ENCODE measurements at places on chromosomes 5 and 9. TPM values are rescaled to one million over a fixed set of nuclear protein-coding genes. Genes with fewer than 3 reads are reported as not detected.

GRCh38 chr5:121974261-121974660 lies 12.5 kb downstream of the SRFBP1 start:
- DNase-seq: no peak

KCTD16 gene
- 1.1 TPM for total RNA-seq

DNA sequence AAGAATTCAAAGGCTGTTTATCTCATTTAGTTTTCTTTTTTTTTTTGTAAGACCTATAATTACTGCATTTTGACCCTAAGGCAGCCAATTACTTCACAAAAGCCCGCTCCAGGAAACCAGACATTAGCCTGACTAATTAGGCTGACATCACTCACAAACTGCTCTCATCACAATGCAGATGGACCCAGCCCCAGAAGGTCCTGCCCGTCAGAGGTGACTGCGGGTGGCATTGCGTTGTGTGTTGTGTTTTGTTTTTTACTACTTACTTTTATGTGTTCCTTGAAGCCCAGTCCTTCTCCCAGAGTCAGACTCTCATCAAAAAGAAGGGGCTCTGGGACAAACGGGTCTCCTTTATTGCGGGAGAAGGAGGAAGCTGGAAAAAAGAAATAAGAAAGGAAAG lies 172.2 kb downstream of the HSD17B3 start:
- DNase-seq: peak; percentile 90

GRCh38 chr5:122218778-122219177 lies 89.4 kb downstream of the ZNF474 start:
- no peak for DNase-seq

DNA sequence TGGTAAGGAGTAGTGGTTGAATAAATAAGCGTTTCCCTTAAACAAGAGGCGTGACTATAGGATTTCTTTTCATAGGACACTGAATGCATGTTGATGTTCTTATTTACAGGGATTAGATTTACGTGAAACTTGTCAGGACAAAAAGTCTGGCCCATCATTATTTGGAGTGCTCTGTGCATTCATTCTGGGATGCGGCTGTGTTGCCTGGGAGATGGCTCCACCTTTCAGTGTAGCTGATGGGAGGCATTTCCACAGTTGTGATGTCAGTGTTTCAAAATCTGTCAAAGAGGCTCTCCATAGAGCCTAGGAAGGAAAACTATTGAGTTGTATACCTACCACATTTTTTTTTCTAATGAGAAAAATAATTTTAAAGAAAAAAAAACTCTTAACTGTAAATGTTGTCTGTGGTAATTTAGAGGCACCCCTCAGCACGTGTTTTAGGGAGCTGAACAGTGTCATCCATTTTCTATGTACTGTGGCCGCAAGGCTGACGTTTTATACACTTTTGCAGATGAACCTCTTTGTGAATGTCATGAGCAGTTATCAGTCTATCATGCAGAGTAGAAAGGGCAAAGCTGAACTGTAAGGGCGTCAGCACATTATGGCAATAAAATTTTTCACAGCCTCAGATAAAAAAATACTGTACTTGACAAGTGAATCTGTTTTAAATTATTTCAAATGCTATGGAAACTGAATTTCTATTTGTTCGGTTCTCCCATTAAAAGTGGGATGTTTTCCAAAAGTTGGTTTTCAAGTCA lies 202.7 kb downstream of the PBX3 start:
- DNase-seq: no peak

DNA sequence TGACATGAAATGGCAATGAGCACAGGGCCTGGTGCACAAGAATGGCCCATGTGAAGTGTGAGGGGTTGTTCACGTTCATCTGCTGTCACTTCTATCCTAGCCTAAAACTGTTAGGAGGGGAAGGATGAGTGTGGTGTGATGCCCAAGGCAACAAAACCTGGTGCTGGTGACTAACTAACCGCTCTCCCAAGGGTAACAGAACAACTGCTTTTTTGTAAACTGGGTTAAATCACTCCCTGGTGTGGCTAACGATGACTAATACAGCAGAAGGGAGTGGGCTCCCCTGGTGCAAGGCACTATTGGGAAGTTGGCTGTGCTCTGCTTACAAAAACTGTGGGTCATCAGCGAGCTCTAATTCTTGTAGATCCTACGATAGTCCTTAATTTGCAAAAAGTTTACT lies 103.2 kb upstream of the VCAN start:
- DNase-seq: no peak

C5orf58 gene
- not detected for total RNA-seq

DNA sequence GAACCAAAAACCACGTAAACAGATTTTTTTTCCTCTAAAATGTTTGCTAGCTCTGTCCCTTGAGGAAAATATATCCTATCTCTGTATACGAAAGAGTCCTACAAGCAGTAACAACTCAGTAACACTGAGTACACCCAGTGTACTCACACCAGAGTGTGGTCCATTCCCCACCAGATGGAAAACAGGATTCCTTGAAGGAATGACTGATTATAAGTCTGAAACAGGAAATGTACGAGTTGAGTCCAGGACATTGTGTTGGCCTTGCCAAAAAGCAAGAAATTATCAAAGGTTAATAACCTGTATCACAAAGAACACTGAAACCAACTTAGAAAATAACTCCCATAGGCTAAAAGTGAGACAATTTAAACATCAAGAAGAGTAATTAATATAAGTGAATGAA lies 20.4 kb downstream of the GOLPH3 start:
- no peak for DNase-seq

DNA sequence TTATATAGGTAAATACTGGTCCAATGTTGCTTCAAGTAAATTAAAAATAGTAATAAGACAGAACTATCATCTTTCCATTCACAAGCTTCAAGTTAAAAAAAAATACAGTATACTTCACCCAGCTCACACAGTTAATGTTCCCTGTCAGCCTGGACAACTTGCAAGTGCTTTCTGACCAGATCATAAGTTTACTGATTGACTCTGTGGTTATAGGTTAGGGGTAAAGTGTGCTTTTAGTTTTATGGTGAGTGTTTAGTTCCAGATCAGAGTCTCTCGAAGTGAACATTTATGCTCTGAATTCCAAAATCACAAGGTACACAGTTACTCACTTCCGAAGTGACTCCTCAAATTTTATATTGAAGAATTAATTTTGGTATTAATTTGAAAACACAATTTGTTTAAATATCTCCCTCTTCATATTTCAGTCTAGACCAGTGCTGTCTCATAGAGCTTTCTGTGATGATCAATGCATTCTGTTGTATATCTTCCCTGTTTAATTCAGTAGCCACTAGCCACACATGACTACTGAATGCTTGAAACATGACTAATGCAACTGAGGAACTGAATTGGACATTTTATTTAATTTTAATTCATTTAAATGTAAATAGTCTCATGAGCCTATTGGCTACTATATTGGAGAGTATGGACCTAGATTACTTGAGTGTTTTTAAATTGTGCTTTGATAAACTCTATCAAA lies 90.7 kb downstream of the MEF2C start:
- DNase-seq: no peak

GRCh38 chr9:94945197-94946144 lies 219.0 kb downstream of the AOPEP start:
- DNase-seq: no peak

DNA sequence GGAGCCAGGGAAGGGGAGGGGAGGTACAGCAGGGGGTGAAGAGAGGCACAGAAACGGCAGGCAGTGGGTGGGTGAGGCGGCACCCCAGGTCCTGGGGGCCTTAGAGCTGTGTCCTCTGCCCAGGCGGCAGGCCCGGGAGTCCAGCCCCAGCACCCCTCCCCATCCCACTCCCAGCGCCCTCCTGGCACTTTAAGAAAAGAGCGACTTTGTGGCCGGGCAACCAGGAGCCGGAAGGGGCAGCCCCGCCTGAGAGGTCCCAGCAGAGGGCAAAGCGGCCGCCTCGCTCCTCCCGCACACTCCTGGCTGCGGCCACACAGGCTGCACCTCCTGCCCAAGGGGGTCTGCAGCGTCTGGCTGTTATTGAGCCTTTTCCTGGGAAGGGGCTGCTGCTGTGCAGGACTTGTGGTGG lies 42.6 kb downstream of the NACC2 start:
- DNase-seq: peak; percentile 60

- DNase-seq: peak; percentile 33
Measured at GRCh38 chr5:68898951-68899471, 194.8 kb upstream of the SLC30A5 start.

DNA sequence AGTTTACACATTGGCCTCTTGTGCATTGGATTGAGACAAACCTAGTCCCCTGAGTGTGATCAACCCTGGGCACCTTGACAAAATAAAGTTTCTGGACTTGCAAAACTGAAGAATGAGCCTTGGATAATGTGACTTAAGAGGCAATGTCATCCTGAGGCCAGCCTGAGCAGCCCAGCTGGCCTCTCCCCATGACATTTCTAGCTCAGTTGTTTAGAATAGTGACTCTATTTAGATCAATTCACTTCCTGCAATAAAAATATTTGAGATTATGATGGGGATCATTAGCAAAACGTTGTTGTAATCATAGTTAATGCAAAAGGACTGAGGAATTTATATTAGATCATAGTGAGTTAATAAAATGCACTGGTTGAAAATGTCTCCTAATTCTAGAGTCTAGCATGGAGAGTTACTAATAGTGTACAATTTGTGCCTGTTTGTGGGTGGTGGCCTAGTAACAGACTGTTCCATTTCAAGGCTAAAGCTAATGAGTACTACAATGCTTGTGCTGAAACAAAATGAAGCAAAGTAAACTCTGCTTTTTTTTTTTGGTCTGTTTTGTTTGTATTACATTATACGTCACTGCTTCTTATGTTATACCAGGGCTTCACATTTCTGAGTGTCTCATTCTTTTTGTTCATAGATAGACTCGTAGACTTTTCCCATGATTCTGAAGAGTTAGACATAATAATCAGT lies 10.9 kb upstream of the RHOBTB3 start:
- DNase-seq: no peak

DNA sequence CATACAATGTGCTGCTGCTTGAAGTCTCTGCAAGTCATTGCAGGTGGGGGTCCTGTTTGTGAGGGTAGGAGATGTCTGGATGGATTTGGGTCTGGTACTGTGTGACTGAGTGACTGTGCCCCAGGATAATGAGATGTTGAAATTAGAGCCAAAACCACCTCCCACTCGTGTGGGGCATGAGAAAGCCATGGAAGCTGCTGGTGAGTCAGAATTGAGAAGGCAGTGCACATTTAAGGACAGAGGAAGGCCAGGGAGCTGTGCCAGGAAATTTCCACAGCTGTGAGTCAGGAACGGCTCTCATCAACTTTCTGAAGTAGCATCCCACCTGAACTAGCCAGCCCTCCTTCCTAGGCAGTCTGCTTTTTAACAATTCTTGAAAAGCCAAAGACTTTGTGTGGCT lies 229.8 kb downstream of the DRD1 start:
- no peak for DNase-seq

DNA sequence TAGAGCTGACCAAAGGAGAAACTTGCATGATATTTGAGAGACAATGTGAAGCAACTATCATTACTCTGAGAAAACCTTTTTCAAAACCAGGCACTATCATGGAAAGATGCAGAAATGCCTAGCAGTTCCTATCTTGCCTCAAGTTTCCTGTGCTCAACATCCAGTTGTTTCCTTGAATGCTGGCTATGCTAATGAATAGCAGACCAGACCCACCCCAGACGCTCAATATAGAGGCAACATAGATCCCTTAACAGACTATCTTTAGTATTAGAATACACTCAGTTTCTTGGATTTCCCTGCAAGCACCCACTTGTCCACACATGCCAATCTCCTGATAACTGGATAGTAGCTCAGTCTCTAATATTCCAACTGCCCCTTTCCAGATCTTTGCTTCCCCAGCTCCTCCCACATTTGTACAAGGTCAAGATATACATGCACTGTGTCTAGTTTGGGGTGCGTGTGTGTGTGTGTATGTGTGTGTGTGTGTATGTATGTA lies 93.3 kb upstream of the PCSK5 start:
- DNase-seq: no peak

DNA sequence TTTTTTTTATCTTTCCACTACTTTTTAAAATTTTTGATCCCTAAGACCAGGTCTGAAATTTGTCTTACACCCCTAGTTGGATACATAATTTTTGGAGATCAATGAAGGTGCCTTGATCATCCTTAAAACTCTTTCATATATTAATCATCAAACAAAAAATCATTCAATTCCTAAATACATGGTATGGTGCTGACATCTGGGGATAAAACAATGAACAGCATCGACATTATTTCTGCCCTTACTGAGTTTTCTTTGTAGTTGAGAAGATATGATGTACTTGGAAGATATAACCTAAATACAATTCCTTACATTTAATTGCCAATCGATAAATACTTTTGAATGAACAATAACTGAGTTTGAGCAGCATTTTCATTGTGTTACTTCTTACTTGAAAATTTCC lies 18.3 kb downstream of the SPINK9 start:
- no peak for DNase-seq

LIFR gene
- total RNA-seq: 2.2 TPM

DNA sequence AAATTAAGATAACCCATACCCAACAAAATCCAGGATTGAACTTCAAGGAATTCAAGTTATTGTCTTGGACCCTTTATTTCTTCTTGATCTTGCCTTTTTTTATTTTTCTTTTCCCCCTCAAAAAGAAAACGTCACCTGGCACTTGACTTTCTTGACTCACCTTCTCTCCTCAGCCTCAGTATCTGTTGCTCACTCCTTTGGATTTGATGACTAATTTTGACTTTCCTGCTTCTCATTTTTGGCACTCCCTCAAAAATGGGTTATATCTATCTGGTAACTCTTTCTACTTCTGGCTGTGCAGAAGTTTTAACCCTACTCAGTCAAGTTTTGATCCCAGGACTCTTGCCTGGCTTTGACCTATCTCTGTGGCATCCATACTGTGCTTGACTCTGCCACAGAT lies 66.6 kb upstream of the SPATA31D4 start:
- no peak for DNase-seq

IER5L gene
- total RNA-seq: 12.2 TPM

DNA sequence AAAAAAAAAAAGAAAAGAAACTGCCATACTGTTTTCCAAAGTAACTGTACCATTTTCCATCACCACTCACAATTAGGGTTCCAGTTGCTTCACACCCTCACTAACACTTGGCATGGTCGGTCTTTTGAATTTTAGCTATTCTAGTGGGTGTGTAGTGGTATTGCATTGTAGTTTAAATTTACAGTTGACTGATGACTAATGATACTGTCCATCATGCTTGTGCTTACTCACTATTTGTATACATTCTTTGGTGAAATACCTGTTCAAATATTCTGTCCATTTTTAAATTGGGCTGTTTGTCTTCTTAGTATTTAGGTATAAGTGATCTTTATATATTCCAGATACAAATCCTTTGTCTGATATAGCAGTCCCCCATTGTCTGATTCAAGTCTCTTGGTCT lies 36.2 kb upstream of the ZNF169 start:
- DNase-seq: no peak

- no peak for DNase-seq
Measured at GRCh38 chr9:105500108-105500766, 52.4 kb downstream of the FSD1L start.

FRRS1L gene
- total RNA-seq: 4.3 TPM

- DNase-seq: peak; percentile 72
Measured at GRCh38 chr9:94656200-94656599, 16.9 kb upstream of the FBP1 start.

C9orf153 gene
- not detected for total RNA-seq

SNCB gene
- total RNA-seq: 1.1 TPM

TAF11L14 gene
- total RNA-seq: not detected

CDH6 gene
- total RNA-seq: 18.0 TPM

SYK gene
- total RNA-seq: not detected

CDC20B gene
- total RNA-seq: not detected
